Esophagus mucosa (tissue), 1 donor: ENCODE measurements at places on chromosomes 6 and 20. TPM values are rescaled to one million over a fixed set of nuclear protein-coding genes. Genes with fewer than 3 reads are reported as not detected.

TCP11 gene
- total RNA-seq, result not detected

PKIB gene
- total RNA-seq, result 0.88 TPM

TMEM151B gene
- not detected for total RNA-seq

HLA-G gene
- 0.16 TPM for total RNA-seq

WFDC10B gene
- total RNA-seq, result not detected

ADAM33 gene
- 2.5 TPM for total RNA-seq

PNLDC1 gene
- total RNA-seq, result not detected

TPBG gene
- 21.2 TPM for total RNA-seq

TMEM217 gene
- 0.84 TPM for total RNA-seq

SLC17A3 gene
- not detected for total RNA-seq

DLL1 gene
- total RNA-seq, result 10.4 TPM

EYS gene
- total RNA-seq, result not detected

MRPS18A gene
- 44.5 TPM for total RNA-seq

DPPA5 gene
- not detected for total RNA-seq

TPX2 gene
- 32.6 TPM for total RNA-seq

LIN28B gene
- total RNA-seq, result not detected

ADGRG6 gene
- 14.2 TPM for total RNA-seq

RAB5IF gene
- 185 TPM for total RNA-seq

RAB44 gene
- 0.36 TPM for total RNA-seq

HLA-DOA gene
- total RNA-seq, result 1.4 TPM
